ENCODE measurements at places on chromosomes 6 and 20.

DNA sequence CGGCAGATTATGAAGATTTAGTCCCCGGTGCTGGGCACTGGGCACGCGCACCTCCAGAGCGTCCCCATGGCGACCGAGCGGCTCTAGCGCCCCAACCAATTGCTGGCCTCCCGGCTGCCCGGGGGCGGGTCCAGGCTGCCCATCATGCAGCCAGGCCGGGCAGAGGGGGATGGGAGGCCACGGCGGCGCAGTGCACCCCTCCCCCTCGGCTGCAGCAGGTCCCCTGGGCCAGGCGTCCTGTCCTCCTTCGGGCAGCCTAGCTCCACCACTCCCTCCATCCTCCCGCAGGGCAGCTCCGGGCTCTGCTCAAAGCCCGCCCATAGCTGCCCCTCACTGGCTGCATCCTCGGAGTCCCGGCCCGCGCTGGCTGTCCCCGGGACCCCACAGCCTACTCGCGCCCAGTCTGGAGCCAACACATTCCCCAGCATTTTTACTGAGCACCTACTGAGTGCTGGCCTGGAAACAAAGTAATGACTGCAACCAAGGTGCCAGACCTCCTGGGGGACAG lies 99.4 kb downstream of the ASXL1 start:
- DNase-seq = peak; percentile 71

- DNase-seq = peak; percentile 60
These were observed 59.2 kb downstream of the RBM38 start for GRCh38 chr20:57450419-57450818.

DNA sequence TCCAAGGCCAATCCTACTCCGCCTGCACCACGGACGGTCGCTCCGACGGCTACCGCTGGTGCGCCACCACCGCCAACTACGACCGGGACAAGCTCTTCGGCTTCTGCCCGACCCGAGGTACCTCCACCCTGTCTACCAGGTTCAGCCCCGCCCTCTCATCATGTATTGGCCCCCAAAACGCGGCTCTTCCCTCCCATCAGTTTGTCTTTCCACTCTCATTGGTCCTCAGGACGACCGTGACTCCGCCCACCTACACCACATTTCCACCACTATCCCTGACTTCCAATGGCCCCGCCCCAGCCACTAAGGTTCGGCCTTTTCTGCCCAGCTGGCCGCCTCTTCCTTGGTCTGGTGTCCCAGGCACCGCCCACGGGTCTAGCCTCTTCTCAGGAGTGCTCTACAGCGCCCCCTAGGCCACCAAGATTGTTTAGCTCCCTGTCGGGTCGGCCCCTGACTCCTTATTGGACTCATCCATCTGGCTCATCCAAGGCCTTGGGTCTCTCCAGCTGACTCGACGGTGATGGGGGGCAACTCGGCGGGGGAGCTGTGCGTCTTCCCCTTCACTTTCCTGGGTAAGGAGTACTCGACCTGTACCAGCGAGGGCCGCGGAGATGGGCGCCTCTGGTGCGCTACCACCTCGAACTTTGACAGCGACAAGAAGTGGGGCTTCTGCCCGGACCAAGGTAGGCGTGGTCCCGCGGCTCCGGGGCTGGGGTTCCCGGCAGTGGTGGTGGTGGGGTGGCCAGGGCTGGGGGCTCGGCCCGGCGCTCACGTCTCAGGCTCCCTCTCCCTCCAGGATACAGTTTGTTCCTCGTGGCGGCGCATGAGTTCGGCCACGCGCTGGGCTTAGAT lies 3.1 kb downstream of the MMP9 start:
- no peak for DNase-seq

GRCh38 chr20:12715371-12715770 lies 293.4 kb upstream of the SPTLC3 start:
- no peak for DNase-seq

- no peak for DNase-seq
These were observed 13.2 kb downstream of the ZNF831 start for GRCh38 chr20:59176812-59177211.

GRCh38 chr6:144888621-144889020 lies 603.5 kb downstream of the UTRN start:
- no peak for DNase-seq

Data from GM18507 (cell line).